ENCODE measurements at places on chromosomes 2 and 18. TPM values are rescaled to one million over a fixed set of nuclear protein-coding genes. Genes with fewer than 3 reads are reported as not detected.

Gene SRD5A2
- 0.01 TPM for total RNA-seq

Gene FKBP1B
- 9.8 TPM for total RNA-seq

Gene ANO7
- 2.5 TPM for total RNA-seq

Gene MC5R
- total RNA-seq = not detected

Gene ABCG8
- total RNA-seq = not detected

Gene MDH1B
- total RNA-seq = 1.6 TPM

Gene ASPRV1
- total RNA-seq = 0.23 TPM

Gene FIGN
- 1.8 TPM for total RNA-seq

Gene NEU4
- 0.24 TPM for total RNA-seq

Gene SCN7A
- total RNA-seq = 0.01 TPM

Gene SNED1
- total RNA-seq = 0.18 TPM

Gene CXCR1
- total RNA-seq = not detected

Gene CPLX4
- not detected for total RNA-seq

Gene MPP4
- total RNA-seq = 0.06 TPM

Gene ATP6V1B1
- total RNA-seq = 2.6 TPM

Gene ADNP2
- 11.1 TPM for total RNA-seq

Gene AUP1
- 255 TPM for total RNA-seq

Gene DES
- total RNA-seq = 0.06 TPM

Gene CIB4
- 0.34 TPM for total RNA-seq

Measured in A549 treated with CORT108297 at 1 μM for 4 hours (cell line).